Muscle of leg (tissue), 16 donors: ENCODE measurements at places on chromosomes 12 and 14.

- H3K27me3 ChIP-seq: no peaks in the 10 kb centered on the region
- H3K36me3 ChIP-seq: no peaks in the 10 kb centered on the region
- peak overlapping the region; percentile 45 for H3K4me3 ChIP-seq
- DNase-seq: peak; percentile 87
Measured at GRCh38 chr12:57896434-57897201, 44.7 kb upstream of the ATP23 start.

- peaks cover 10% of the 10 kb centered on the region for H3K4me1 ChIP-seq
- no peak overlapping the region for H3K4me3 ChIP-seq
- no peak overlapping the region for H3K27ac ChIP-seq
- H3K36me3 ChIP-seq: no peaks in the 10 kb centered on the region
Measured at GRCh38 chr12:65529771-65530435, 251.4 kb downstream of the MSRB3 start.

GRCh38 chr14:66293533-66294105 lies 192.6 kb upstream of the CCDC196 start:
- H3K4me1 ChIP-seq: no peaks in the 10 kb centered on the region
- H3K27ac ChIP-seq: no peak overlapping the region
- no peak for DNase-seq
- no peak overlapping the region for H3K4me3 ChIP-seq

- no peaks in the 10 kb centered on the region for H3K36me3 ChIP-seq
- peaks cover 3% of the 10 kb centered on the region for H3K27me3 ChIP-seq
- peaks cover 7% of the 10 kb centered on the region for H3K4me1 ChIP-seq
- no peak overlapping the region for H3K4me3 ChIP-seq
- no peak for DNase-seq
- H3K27ac ChIP-seq: no peak overlapping the region
Measured at GRCh38 chr14:22448905-22449599, 140.0 kb downstream of the DAD1 start.

DNA sequence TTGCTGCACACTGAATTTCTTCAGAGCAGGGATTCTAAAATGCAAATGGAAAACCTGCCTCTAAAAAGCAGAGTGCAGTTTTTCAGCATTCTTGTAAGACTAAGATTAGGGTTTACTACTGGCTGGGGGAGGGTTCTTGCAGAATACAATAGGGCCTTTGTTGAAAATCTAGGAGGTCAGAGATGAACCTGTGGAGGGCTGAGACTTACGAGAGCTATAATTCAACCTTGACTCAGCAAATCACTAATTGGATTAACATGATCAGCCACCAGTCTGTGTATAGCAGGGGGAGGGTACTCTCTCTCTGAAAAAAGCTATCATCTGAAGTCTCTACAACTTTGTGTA lies 92.6 kb upstream of the HIF1A start:
- no peaks in the 10 kb centered on the region for H3K36me3 ChIP-seq
- no peaks in the 10 kb centered on the region for H3K27me3 ChIP-seq
- DNase-seq: no peak
- H3K4me3 ChIP-seq: no peak overlapping the region
- no peak overlapping the region for H3K27ac ChIP-seq
- H3K4me1 ChIP-seq: peaks cover 10% of the 10 kb centered on the region

DNA sequence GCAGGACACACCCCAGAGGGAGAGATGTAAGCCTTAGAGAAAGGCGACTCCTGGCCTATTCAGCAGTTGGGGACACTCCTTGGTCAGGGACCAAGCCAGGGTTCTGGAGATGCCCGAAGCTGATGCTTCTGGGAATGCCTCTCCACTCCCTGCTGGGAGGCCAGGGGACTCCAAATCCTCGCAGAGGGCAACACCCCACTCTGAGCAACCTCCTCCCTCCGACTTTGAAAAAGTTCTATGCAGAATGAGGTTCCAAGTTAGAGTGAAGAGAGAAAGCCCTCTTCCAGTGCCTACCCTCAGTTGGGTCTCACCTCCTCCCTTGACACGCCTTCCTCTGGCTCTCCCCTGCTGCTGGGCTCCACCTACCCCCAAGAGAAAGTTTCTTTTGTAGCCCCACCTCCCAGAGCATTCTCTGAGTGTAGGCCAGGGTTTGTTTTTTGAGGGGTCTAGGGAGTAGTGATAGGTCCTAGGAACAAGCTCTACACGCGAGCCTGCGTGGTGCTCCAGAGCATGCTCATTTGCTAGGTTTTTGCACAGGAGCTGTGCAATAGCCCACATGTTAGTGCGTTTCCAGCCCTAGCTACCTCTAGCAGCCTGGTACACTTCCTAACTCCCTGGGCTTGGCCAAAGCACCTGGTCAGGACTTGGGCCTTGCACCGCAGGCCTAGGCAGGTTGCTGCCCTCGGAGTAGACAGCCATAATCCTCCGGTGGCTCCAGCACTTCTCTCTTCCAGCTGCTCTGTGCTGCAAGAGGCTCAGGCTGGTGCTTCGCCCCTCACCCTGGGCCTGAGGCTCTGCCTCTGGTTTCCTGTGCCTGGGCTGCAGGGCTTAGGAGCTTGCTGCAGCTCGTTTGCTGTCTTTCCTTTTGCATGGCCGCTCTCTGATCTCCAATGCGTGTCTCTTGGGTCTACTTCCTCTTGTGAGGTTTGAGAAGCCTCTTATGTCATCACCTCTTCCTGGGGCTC lies 590 bp upstream of the CEBPE start:
- H3K27me3 ChIP-seq: no peaks in the 10 kb centered on the region
- H3K27ac ChIP-seq: no peak overlapping the region
- peak; percentile 44 for DNase-seq
- no peak overlapping the region for H3K4me3 ChIP-seq
- peaks cover 13% of the 10 kb centered on the region for H3K4me1 ChIP-seq

GRCh38 chr12:87766044-87766443 lies 263.2 kb downstream of the C12orf50 start:
- no peaks in the 10 kb centered on the region for H3K4me1 ChIP-seq
- H3K4me3 ChIP-seq: no peak overlapping the region
- no peak overlapping the region for H3K27ac ChIP-seq
- DNase-seq: no peak
